ENCODE measurements at places on chromosomes 7 and 10.

DNA sequence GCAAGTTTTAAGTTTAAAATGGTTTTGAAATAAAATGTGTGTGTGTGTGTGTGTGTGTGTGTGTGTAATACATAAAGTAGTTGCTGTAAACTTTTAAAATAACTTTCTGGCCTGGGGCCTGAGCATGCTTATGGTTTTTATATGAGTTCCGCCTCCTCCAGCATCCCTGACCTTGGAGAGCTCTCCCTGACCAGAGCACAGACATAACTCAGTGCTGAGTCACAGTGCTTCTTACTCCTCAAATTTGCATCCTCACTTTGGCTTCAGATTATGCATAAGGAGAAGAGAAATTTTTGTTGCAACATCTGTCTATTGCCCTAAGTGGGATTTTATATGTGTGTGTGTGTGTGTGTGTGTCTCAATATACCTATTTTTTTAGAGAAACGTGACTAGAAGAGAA lies 200.8 kb downstream of the ELMO1 start:
- no peak for DNase-seq

- DNase-seq: no peak
Measured at GRCh38 chr7:133748443-133749407, 378.4 kb upstream of the LRGUK start.

DNA sequence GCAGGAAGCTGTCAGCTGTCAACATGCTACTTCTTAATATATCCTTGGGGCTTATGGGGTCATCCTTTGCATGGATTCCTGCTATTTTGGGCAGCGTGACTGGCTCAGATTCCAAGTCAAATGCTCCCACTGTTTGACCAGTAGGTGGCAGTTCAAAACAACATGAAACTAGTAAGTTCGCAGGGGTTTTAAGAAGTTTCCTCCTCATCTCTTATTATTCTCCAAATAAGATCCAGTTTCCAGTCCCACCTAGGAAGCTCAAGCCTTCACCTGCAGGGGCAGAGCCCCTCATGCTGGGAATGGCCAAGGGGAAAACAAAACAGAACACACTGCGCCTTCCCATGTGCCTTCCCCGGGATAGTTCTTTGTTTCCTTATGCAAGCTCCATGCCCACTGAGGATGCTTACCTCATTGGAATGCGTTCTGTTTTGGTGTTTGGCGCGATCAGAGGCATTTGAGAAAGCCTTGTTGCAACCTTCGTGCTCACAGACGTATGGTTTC lies 259.8 kb downstream of the GLI3 start:
- no peak for DNase-seq

DNA sequence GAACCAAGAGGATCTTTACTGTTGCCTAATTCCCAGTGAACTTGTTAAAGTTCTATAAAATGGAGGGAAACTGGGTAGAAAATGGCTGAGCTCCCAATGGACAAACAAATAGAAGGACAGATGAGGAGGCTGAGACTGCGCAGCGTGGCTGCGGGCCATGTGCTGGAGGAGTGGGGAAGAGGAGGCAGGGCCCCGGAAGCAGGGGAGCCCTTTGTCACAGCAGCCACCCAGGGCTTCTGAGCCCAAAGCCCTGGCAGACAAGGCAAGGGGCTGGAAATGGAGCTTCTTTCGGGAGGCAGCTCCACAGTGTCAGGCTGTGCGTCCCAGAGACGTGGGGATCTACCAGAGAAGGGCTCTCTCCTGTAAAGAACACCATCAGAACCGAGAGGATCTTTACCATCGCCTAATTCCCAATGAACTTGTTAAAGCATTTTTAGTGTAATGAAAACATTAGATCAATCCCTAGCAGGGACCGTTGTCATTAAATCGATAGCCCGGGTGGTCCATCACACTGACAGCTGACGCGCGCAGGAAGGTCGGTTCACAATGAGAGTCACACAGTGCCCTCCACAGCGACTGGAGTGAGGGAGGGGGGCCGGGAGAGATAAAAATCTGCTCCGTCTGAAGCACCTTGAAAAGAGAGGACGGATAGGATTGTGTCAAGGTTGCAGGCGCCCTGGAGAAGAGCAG lies 14.0 kb upstream of the CNPY1 start:
- DNase-seq: no peak

DNA sequence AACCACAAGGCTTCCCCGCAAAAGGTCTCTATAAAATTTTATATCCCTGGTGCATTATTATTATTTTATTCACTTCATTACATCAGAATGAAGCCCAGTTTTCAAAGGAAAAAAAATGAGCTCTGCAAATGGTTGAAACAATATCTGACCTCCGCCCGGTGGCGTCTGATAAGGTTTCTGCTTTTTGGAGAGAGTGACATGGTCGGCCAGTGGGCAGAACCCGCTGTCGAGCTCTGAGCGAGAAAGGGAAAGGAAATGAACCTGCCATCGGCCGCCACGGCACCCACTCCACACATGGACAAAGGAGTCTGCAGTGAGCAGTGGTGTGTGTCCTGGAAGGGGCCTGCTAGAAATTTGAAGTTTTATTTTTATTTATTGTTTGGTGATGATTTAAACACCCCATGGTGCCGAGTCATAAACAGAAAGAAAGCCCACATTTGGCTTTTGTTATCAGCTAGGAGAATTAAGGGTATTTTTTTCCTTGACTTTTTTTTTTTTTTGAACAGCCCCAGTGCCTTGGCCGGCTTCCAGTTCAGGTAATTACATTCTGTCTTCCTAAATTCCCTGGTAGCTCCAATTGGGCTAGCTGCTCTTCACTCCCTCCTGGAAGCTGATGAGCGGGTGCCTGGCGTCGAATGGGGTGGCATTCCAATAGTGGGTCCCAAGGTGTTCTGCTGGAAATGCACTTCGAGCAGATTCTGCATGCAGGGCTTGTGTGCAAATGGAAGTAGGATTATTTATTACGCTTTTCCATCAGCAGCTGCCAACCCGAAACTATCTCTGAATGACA lies 149.4 kb upstream of the MKI67 start:
- no peak for DNase-seq

- no peak for DNase-seq
Measured at GRCh38 chr10:120735773-120736371, 115.3 kb upstream of the WDR11 start.

DNA sequence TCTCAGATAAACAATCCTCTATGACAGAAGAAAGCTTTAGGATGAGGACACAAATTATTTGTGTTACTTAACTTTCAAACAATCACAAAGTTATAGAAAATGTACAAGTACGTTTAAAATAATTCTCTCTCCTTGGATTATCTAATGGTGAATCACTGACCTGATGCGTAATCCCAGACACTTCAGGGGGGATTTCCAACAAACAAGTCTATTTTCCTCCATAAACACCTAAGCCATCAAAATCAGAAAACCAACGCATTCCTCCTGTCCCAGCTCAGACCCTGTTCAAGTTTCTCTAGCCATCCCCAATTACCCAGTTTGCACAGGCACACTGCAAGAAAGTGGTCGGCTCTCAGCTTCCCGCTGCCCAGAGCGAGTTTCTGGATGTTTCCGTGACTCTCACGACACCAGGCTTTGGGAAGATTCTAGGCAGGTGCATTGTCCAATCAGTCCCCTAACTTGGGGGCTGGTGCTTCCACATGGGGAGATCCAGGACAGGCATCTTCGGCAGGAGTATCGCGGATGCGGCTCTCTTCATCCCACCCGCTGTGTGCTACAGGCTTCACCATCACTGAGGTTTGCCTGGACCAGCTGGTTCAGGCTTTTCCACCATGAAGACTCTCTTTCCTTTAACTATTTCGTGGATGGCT lies 200.0 kb downstream of the ZMYND11 start:
- no peak for DNase-seq

- DNase-seq: no peak
Measured at GRCh38 chr10:79014796-79015195, 54.0 kb upstream of the ZMIZ1 start.

GRCh38 chr10:10385831-10386230 lies 631.8 kb upstream of the CELF2 start:
- DNase-seq: no peak

- DNase-seq: no peak
Measured at GRCh38 chr10:73759512-73760115, 15.4 kb downstream of the SEC24C start.

DNA sequence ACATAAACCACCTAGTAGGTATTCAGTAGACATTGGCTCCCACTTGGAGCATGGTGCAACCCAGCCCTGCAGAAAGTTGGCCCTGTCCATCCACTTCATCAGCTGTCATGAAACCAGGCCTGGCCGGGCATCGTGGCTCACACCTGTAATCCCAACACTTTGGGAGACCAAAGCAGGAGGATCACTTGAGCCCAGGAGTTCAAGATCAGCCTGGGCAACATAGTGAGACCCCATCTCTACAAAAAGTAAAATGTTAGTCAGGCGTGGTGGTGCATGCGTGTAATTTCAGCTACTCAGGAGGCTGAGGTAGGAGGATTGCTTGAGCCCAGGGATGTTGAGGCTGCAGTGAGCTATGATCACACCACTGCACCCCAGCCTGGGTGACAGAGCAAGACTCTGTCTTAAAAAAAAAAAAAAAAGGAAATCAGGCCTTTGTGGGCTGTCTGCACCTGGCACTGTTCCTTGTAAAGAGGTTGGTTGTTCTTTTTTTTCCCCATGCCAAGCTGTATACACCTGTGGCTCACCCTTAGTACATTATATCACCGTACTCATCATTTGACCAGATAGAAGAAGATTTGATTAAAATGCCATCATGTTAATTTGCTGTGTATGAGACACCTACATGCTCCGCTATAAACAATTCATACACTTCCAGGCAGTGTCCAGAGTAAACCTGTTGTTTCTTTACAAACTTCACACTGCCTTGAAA lies 45.4 kb upstream of the GRID1 start:
- no peak for DNase-seq

- DNase-seq: no peak
Measured at GRCh38 chr7:27690649-27691048, 28.0 kb upstream of the HIBADH start.

GRCh38 chr7:139396323-139396951 lies 36.7 kb downstream of the LUC7L2 start:
- DNase-seq: no peak

- no peak for DNase-seq
Measured at GRCh38 chr7:144853542-144853941, 17.7 kb upstream of the TPK1 start.

- no peak for DNase-seq
Measured at GRCh38 chr7:370775-371118, 80.8 kb downstream of the FOXL3 start.

DNA sequence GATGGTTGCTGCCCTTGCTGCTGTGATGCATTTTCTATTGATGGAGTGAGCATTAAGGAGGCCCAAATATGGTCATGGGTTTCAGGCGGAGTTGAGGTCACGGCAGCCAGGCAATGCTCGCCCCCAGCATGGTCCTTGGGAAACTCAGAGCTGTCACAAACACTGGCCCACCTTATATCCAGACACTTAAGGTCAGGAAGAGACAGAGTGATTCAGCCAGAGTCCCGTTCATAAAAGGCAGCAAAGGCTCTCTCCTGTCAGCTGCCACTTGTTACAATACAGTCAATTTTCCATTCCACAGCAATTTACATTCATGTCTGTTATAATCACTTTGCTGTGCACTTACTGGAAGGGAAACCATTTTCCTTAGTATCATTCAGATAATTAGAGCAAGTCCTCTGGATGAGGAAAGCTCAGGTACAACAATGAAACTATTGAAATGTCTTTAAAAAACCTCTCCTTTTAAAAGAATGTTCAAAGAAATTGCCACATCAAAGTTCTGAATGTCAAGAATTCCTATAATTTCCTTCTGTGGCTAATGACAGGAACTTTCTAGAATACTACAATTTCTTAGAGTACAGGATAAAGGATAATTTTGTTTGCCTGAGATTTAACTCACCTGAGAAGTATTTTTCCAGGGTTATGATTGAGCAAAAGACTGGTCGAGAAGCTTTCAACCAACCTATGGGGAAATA lies 14.8 kb upstream of the ANKRD1 start:
- DNase-seq: no peak

Measured in vagina (tissue), 2 donors.